ENCODE measurements at places on chromosomes 16 and 17.

- DNase-seq: no peak
These were observed 34.4 kb downstream of the NFAT5 start for GRCh38 chr16:69600202-69600601.

DNA sequence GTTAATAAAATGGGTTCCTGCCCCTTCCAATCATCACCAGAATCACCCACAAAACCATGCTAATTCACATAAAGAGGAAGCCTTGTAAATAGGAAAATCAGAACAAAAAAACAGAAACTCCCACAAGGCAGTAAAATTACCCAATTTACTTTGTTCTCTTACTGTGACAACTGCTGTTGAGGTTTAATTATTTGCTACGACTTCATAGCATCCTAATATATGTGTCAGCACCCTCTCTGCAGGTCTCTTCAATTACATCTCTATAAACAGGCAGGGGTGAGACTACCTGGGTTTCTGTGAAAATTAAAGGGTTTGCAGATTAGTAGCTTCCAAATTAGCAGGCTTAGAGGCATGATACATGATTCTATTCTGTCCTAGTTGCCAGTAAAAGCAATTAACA is 2.7 kb downstream of the WDR59 start:
- no peak for DNase-seq

- DNase-seq: no peak
These were observed 432.5 kb downstream of the RBFOX1 start for GRCh38 chr16:7765079-7765550.

- DNase-seq: no peak
These were observed 2.9 kb upstream of the RAB40C start for GRCh38 chr16:586645-587590.

DNA sequence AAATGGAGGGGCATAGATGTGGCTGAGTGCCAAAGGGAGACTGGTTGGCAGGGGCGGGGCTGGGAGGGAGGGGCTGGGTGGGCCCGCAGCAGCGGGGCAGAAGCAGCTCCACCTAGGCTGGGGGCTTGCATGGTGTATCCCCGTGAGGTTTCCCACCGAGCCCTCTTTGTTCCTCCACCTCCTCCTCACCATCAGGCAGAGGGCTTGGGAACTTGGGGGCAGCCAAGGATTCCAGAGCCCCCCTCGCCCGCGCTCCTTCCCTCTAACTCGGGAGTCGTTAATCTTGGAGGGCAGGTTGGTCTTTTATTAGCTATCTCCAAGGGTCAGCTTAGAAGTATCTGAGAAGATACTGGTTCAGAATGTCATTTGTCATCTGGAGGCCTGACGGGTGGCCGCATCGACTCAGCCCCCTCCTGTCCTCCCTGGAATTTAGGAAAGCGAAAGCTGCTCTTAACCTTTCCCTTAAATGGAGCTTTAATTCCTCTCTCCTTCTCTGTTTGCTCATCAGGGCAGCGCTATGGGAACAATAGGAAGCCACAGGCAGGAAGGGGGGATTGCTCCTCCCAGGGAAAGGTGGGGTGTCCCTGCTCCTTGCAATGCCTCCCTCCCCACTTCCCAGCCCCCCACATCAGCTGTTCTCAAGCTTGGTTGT is 274.3 kb upstream of the XYLT1 start:
- peak; percentile 74 for DNase-seq

GRCh38 chr17:73286863-73287296 is 24.9 kb downstream of the CDC42EP4 start:
- no peak for DNase-seq

GRCh38 chr16:72036098-72036497 is 18.2 kb upstream of the HP start:
- DNase-seq: no peak

GRCh38 chr17:6919158-6919557 is 76.7 kb upstream of the ALOX12 start:
- no peak for DNase-seq

- DNase-seq: no peak
These were observed 14.3 kb downstream of the NME2 start for GRCh38 chr17:51180486-51180885.

GRCh38 chr16:66342294-66342900 is 24.1 kb upstream of the CDH5 start:
- no peak for DNase-seq

DNA sequence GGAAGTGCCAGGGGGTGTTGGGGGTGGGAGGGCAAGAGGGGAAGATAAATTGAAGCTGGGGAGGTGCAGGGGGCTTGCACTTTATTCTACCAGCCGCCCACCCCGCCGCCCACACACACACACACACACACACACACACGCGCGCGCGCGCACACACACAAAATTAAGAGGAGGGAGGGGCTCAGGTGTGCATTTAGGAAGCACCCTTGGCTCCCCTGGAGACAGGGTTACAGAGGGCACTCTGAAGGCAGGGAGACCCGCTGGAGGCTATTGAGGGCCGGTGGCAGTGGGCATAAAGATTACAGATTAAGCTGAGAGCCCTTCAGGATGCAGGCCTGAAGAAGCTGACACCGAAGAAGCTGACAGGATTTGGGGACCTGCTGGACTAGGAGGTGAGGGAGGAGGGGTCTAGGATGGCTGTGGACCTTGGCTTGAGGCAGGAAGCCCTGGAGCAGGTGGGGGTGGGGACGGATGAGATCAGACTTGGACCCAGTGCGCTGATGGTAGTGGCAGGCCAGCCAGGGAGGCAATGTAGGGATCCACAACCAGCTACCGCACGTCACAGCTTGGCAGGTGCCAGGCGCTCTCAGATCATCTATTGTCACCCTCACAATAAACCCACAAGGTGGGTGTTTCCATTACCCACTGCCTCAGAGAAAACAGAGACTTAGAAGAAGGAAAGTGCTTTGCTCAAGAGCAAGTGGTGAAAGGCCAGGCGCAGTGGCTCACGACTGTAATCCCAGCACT is 772 bp upstream of the SAMD14 start:
- DNase-seq: no peak

GRCh38 chr16:10617662-10618420 is 37.4 kb upstream of the EMP2 start:
- no peak for DNase-seq

DNA sequence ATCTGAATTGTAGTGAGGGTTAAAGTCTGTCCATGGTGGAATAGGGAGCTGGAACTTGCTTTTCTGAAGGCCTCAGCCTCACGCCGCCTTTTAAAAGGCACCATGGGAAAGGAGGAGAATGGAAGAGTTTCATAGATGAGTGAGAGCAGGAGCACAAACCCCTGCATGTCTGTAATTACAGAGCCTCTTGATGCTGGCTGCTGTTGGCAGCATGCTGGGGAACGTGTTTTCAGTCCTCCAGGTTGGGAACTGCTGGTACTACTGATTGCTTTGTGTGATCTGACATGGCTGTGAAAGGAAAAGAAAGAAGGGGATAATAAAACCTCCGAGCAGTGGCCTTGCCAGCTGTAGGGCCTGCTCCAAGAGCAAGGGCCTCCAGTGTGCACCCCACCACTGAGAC is 16.8 kb upstream of the DYNLL2 start:
- no peak for DNase-seq
